Cardiac ventricle fibroblast (primary cell): ENCODE measurements at places on chromosomes 11 and 22. TPM values are rescaled to one million over a fixed set of nuclear protein-coding genes. Genes with fewer than 3 reads are reported as not detected.

The MMP8 gene
- not detected in 2 replicates for total RNA-seq

The ST14 gene
- total RNA-seq: not detected in 2 replicates

The BEST1 gene
- total RNA-seq: 1.2 and 2.5 TPM in 2 replicates

The CTSD gene
- 454 and 486 TPM in 2 replicates for total RNA-seq

The ASRGL1 gene
- total RNA-seq: 0.15 and 0.44 TPM in 2 replicates

The CABP7 gene
- total RNA-seq: not detected in 2 replicates

The INSC gene
- not detected in 2 replicates for total RNA-seq

The APOL6 gene
- total RNA-seq: 26.6 and 27.6 TPM in 2 replicates

The MMP27 gene
- not detected in 2 replicates for total RNA-seq
